SJSA1 (cell line): ENCODE measurements at places on chromosomes 1 and 21. TPM values are rescaled to one million over a fixed set of nuclear protein-coding genes. Genes with fewer than 3 reads are reported as not detected.

GRCh38 chr1:10561497-10561896 is 86.7 kb downstream of the PEX14 start:
- no peak for DNase-seq

- DNase-seq = no peak
These were observed 6.3 kb upstream of the FOXO6 start for GRCh38 chr1:41354956-41355355.

LRRC3 gene
- 1.6 and 3.0 TPM in 2 replicates for total RNA-seq

DNA sequence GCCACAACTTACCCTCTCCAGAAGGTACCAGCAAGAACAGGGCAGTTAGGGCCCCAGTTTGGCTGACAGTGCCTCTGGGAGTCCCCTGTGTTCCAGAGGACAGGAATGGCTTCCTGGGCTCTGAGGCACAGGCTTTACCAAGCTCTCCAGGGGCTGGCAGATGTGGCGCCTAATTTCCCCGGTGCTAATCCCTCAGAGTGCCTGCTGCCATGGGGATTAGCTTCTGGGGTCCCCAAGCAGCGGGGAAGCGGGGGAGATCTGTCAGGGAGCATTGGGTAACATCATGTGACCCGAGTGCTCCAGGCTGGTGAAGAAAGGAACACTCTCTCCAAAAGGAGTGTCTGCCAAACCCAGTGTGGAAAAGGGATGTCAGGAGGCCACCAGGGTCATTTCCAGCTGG is at the start of gene LACTBL1:
TSS of gene LACTBL1 (minus strand) at position 107 of the 400 bp plus-strand sequence. CDS start 550 bp downstream, outside the sequence.
- no peak for DNase-seq

GRCh38 chr1:234980645-234981396 is 147.8 kb downstream of the TOMM20 start:
- peak; percentile 87 for DNase-seq

OLFML3 gene
- 55.2 and 58.2 TPM in 2 replicates for total RNA-seq
